ENCODE measurements at places on chromosomes 3 and 15. TPM values are rescaled to one million over a fixed set of nuclear protein-coding genes. Genes with fewer than 3 reads are reported as not detected.

DNA sequence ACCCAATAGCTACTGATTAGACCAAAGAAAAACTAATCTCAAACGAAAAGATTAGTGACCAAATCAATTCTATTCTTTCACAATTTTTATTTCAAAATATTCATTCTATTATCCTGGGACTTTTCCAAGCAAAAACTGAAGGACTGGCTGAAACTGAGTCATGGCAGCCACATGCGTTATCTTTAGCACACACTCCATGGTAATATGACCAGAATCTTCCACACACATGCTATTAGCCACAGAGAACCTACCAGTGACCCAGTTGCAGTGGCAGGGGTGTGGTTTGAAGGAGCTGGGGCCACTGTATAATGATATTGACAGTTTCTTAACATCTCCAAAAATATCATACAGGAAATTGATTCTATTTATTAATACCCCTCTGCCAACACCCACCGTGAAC is 154.8 kb upstream of the ABI3BP start:
- no peak for DNase-seq

- no peak for DNase-seq
These were observed 17.1 kb upstream of the TASOR start for GRCh38 chr3:56700151-56700550.

- no peak for DNase-seq
These were observed 84.2 kb downstream of the MYO9A start for GRCh38 chr15:72033711-72034110.

- DNase-seq: no peak
These were observed 95.1 kb upstream of the PHLDB2 start for GRCh38 chr3:111763968-111764367.

GRCh38 chr3:26091096-26091495 is 301.2 kb downstream of the OXSM start:
- DNase-seq: no peak

DNA sequence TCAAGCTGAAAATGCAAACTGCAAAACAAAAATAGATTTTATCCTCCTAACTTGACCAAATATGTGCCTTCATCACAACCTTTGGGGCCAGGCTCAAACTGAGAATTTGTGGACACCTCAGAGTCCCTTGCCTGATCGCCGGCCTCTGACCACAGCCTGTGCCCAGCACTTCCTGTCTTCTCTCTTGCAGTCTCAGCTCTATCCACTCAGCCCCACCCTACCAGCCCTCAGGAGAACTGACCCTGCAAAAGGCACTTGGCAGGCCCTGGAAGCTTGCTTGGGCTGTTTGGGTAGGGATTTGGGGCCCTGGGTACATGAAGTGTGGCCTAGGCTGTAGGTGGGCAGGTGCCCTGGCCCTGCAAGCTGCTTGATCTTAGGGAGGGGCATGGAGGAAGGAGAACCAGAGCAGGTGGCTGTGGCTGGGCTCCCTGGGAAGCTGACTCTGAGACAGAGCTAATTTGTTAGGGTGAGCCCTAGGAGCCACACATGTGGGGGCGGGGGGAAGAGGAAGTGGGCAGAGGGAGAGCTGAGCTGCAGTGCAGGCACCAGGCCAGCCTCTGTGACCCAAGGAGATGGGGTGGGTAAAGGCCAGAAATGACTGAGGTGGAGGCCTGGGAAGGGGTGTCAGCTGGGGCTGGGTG is 8.6 kb downstream of the CLEC3B start:
- DNase-seq: peak; percentile 71

Gene ANKRD34C
- not detected for total RNA-seq

Gene EFHB
- 0.44 TPM for total RNA-seq
